Kidney epithelial cell (primary cell): ENCODE measurements at places on chromosomes 1 and 21. TPM values are rescaled to one million over a fixed set of nuclear protein-coding genes. Genes with fewer than 3 reads are reported as not detected.

PIK3R3 gene
- 5.4 and 7.4 TPM in 2 replicates for total RNA-seq

LRRC3 gene
- total RNA-seq, result 3.4 and 3.6 TPM in 2 replicates

- no peak for DNase-seq
Measured at GRCh38 chr1:59008599-59009347, 224.9 kb upstream of the JUN start.

GRCh38 chr1:165395478-165395877, 39.0 kb upstream of the LMX1A start:
- no peak for DNase-seq

DNA sequence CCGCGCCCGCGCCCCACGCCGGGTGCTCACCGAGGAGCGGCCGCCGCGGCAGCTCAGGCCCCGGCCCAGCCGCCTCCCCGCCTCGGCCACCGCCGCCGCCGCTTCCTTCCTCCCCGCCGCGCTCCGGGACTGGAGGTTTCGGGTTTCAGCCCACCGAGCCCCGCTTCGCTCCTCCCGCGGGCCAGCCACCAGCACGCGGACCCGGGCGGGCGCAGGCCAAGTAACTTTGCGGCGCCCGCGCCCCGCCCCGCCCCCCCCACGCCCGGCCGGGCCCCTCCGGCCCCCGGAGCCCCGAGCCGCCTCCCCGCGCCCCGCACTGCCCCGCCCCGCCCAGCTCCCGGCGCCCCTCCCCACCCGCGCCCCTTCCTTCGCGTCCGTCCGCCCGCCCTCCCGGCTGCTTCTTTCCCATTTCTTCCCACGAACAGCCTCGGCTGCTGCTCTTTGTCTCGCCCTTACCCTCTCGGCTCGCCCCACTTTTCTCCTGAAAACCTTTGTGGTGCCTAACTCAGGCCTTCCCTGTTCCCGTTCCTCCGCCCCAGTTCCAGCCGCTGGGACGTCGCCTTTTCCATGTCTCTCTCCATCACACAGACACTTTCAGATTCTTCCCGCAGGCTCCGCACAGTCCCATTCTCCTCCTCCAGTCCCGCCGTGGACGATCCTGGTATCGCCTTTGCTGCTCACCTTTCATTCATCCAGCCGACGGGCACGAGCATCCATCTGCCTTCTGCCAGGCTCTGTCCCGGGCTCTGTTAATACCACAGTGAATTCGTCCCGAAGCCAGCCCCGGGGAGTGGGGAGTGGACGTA, at the start of gene GPR161:
GPR161 (minus strand) TSS at position 222 of the 806 bp plus-strand sequence. CDS start 32,080 bp downstream, outside the sequence.
- no peak for DNase-seq

- DNase-seq, result no peak
Measured at GRCh38 chr1:229334716-229335115, 8.1 kb downstream of the CCSAP start.

DNA sequence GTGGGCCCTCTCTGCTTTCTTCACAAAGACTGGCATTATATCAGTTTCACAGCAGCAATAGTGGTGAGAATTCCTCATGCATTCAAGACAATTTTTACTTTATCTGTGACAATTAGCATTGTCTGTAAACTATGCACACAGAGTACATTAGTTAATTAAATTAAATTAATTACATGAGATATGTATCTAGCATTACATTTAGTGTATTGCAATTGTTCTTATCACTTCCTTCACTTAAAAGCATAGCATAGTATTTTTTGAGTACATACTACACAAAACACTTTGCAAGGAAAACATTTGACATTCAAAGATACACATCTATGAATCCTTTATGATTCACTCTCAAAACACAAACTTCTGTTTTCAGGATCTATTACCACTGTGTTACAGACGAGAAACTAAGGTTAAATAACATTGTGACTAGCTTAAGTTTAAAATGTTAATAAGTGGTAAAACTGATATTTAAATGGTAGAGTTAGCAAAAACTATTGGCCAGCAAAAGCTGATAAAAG, 1542.6 kb downstream of the PLA2G4A start:
- no peak for DNase-seq

- no peak for DNase-seq
Measured at GRCh38 chr1:22414244-22414751, 37.4 kb upstream of the ZBTB40 start.

DNA sequence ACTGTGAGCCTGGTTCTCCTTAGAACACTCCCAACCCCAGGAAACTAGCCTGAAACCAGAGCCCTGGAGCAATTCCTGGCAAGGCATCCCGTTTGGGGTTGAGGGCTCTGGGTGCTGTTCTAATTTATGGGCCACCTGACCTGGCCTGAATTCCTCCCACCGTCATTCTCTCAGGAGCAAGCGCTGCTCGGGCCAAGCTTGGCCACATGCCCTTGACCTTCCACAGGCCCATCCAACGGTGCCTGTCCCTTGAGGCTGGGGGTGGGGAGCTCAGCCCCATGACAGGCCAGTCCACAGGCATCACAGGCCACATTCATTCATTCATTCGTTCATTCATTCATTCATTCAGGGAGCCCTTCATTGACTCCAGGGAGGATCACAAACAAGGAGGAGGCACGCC, 5.3 kb downstream of the PADI2 start:
- DNase-seq, result no peak

DNA sequence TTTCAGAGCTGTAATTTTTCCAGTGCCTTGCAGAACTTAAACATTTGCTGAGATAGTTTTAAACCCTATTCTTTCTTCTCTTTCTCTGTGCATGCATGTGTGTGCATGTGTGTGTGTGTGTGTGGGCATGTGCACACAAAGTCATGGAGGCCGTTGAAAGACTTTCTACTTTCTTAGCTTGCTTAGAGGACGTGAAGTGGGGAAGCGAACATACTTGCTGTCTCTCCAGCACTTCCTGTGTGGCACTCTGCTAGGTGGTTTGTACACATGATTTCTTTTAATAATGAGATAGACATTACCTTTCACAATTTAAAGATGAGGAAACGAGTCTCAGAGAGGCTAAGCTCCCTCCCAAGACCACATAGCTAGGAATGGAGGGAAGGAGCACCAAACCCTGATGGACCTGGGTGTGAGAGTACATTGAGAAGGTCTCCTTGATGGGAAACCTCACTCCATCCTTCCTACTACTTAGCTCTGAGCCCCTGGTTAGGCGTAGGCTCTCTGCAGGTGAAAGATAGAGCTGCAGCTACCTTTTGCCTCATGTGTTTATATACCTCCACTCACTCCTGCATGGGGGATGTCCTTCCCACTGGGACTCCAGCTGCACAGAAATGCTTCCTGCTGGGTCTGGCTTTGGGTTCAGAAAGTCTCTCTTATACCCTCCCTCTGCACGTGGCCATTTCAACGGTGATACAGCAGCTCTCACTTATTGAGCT, 101.9 kb upstream of the USP24 start:
- no peak for DNase-seq

DNA sequence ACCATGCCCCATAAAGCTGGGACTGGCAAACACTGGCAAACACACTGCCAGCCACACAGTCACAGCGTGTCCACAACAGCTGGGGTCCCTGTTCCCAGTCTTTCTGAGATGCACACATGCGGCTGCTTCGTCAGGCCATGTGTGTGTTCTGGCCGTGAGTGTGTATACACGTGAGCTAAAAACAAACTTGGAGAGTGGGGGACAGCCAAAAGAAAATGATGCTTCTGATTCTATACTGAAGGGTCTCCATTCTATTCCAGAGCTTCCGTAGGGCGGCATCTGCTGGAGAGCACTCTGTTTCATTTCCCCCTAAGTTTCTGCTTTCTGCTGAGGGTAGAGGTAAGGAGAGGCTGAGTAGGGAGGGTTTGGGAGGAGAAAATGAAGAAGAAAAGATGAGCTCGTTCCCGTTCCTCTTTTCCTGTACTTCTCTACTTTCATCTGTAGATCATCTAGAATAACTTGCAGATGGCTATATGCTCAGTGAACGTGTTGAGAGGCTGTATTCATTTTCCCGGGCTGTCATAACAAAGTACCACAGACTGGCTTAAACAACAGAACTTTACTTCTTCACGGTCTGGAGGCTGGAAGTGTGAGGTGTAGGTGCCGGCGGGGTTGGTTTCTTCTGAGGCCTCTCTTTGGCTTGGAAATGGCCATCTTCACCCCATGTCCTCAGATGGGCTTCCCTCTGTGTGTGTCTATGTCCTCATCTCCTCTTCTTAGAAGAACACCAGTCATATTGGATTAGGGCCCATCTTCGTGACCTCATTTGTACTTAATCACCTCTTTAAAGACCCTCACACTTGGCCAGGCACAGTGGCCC, 151.6 kb downstream of the TOMM20 start:
- DNase-seq, result no peak

DNA sequence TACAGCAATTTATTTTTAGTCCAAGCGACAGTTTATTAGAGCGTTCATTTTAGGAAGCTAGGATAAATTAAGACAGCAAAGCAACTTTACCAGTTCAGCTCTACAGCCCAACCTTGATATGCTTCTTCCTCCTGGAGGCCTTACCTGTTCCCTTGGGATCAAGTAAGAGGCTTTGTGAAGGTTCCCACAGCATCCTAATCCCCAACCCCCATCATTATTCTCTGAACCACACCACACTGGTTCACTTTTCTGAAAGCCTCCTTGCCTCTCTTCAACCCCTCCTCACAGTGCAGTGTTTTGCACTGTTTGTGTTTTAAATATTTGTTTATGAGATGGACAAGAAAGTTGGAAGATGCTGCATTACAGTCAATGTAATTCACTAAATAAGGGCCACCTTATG, 126.3 kb upstream of the CXADR start:
- no peak for DNase-seq

GRCh38 chr1:184761969-184762485, 7.4 kb upstream of the EDEM3 start:
- no peak for DNase-seq
